A549 treated with dexamethasone at 1 μM for 4 hours (cell line): ENCODE measurements at places on chromosomes 7 and 10. TPM values are rescaled to one million over a fixed set of nuclear protein-coding genes. Genes with fewer than 3 reads are reported as not detected.

AZGP1 gene
- 0.21 to 0.22 TPM in 2 of 5 replicates, not detected in the others for total RNA-seq

MARVELD1 gene
- total RNA-seq = 43.9 to 56.2 TPM (median 51.1 TPM) in 5 replicates

PDZD7 gene
- 0.35 to 0.94 TPM (median 0.81 TPM) in 5 replicates for total RNA-seq

OPTN gene
- 49.4 to 62.9 TPM (median 52.7 TPM) in 5 replicates for total RNA-seq

CYP2C19 gene
- 0.11 TPM in 1 of 5 replicates, not detected in the others for total RNA-seq

SORCS1 gene
- total RNA-seq = not detected in 5 replicates

MAT1A gene
- 0.04 to 0.11 TPM (median 0.04 TPM) in 5 replicates for total RNA-seq

GRM8 gene
- 0.09 TPM in 1 of 5 replicates, not detected in the others for total RNA-seq

CTAGE4 gene
- 0.05 TPM in 2 of 5 replicates, not detected in the others for total RNA-seq

ELFN1 gene
- 0.24 to 0.37 TPM (median 0.33 TPM) in 5 replicates for total RNA-seq
